Stimulated activated CD8-positive, alpha-beta memory T cell treated with anti-CD3 and anti-CD28 coated beads, Interleukin-4, amount 100 ng/mL, for 48 hours (primary cell): ENCODE measurements at places on chromosomes 16 and 17.

DNA sequence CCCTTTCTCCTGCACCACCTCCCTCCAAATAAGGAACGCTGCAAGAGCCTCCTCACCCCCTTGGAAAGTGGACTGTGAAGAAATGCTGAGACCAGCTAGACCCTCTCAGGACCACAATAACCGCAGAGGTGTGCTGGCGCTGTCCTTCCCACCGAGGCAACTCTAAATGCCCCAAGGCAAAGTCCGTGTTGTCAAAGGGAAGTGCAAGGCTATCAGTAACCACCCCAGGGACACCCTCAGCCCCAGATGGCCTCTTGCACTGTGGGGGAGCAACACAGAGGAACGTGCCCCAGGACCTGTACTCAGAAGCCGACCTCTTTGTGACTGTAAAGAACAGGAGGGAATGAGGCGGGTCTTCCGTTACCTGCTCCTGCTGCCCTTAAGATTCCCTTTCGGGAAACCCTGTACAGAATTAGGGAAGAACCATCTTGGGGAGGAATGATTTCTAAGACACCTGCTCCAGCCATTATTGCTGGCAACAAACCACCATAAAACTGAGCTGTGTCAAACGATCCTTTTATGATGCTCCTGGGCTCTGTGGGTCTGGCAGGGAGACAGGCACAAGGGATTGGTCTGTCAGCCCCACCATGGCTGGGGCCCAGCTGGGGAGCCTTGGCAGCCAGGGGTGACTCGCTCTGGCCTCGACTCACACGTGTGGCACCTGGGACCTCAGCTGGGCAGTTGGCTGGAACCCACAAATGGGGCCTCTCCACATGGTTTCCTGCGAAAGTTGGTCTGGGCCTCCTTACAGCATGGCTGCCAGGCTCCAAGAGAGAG is 14.6 kb upstream of the MED9 start:
- no peak for DNase-seq

DNA sequence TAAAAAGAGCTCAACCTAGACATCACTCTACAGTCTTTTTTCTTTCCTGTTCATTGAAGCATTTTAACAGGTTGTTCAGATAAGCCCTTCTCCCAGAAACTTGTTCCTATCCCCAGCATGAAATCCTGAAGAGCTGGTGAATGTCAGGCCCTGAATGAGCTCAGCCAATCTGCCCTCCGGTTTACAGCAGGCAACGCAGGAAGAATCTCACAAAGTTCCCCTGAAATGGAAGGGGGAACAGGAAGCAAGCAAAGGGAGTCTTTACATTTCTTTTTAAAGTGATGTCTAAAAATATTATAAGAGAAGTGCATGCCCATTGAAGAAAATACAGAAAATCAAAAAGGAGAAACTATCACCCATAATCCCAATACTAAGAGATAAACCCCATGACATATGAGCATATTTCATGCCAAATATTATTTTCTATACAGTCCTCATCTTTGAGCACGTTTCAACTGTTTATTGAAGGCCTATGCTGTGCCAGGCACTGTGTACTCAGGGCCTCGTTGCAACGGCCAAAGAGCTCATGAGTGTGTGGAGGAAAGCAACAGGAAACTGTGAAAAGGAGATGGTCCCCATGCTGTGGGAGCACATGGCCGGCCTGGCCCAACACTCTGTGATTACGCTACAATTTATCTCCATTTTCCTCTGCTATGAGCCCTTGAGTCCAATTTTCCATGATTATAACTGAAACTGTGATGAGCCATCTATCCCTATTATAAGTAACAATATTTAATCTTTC is 5.7 kb downstream of the TK2 start:
- DNase-seq = no peak

GRCh38 chr17:68035131-68035522 is 408 bp upstream of the KPNA2 start:
- DNase-seq = peak; percentile 92

GRCh38 chr16:539901-540530 is 12.5 kb downstream of the CAPN15 start:
- DNase-seq = no peak

- no peak for DNase-seq
Measured at GRCh38 chr17:45150911-45151809, 2.9 kb downstream of the HEXIM1 start.

GRCh38 chr16:65099607-65100006 is 22.3 kb downstream of the CDH11 start:
- DNase-seq = no peak

DNA sequence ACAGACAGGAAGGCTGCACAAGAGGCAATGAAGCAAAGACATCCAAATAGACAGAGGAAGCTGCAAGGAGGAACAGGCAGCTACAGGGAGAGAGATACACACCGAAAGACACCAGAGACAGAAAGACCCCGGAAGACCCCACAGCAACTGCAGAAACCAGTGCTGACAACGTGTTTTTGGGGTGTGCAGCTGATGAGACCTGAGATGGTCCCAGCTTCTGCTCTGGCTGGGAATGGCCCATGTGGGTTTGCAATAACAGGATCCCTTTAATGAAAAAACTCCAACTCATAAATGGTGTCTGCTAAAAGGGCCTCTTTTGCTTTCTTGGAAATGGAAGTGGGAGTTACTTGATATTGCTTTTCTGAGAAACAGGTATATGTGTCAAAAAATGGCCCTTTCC is 101.5 kb upstream of the CDH11 start:
- no peak for DNase-seq

- DNase-seq = no peak
Measured at GRCh38 chr17:8506145-8506544, 70.5 kb downstream of the NDEL1 start.

GRCh38 chr16:50282010-50282538 is 15.7 kb downstream of the ADCY7 start:
- peak; percentile 68 for DNase-seq

- DNase-seq = no peak
Measured at GRCh38 chr17:34899643-34900291, 61.5 kb downstream of the CCT6B start.

- no peak for DNase-seq
Measured at GRCh38 chr17:45974916-45975630, 24.0 kb upstream of the STH start.

DNA sequence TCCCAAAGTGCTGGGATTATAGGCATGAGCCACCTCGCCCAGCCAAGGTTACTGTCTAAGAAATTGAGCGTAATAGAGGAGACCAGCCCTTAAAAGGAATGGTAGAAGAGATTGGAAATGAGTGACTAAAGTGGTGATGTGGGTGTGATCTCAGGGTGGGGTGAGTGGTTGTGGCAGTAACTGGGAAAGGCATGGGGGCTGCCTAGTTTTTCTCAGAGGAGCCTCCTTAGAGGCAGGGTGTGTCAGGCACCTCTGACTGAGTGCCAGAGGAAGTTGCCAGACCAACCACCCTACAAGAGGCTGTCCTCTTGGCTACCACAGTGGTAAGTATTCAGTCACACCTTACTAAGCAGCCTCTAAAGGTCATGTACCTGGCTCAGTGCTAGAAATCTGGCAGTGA is 8.9 kb downstream of the DUS2 start:
- no peak for DNase-seq

DNA sequence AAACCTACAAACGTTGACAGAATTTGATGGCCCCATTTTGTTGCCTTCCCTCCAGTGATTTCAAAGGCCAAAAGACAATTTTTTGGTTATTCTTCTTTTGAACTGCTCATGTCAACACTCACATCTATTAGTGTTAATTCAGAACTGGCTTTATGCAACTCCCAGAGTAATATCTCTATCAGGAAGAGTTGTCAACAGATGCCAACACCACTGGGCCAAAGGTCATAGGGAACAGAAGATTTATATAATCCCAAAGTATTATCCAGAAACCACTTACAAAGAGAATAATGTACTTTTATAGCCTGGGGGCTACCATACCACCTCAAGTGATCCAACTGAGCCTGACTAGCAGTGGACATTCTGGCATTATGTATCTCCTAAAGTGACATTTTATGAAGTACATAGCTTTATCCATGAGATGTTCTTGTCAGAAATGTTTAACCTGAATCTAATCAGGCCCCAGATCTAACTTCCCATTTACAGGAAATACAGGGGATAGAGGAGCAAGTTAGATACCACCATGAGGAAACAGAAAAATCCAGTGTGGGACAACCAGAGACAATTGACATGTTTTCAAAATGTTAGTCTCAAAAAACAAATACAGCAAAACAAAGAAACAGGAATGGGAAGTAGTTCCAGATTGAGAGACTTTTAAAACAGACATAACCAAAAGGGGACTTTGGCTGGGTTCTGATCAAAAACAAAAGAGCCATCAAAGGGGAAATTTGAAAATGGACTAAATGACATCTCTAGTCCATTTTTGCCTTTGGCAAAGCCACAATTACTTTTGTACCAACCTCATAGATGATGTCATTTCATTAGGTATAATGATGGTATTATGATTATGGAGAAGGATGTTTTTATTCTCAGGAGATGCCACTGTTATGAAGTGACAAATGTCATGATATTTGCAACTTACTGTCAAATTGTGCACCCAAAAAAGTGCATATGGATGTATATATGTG is 18.5 kb downstream of the FAM117A start:
- no peak for DNase-seq

GRCh38 chr17:8326511-8327302 is 12.9 kb upstream of the ODF4 start:
- DNase-seq = peak; percentile 57

- no peak for DNase-seq
Measured at GRCh38 chr17:1006054-1006453, 9.1 kb downstream of the TIMM22 start.

DNA sequence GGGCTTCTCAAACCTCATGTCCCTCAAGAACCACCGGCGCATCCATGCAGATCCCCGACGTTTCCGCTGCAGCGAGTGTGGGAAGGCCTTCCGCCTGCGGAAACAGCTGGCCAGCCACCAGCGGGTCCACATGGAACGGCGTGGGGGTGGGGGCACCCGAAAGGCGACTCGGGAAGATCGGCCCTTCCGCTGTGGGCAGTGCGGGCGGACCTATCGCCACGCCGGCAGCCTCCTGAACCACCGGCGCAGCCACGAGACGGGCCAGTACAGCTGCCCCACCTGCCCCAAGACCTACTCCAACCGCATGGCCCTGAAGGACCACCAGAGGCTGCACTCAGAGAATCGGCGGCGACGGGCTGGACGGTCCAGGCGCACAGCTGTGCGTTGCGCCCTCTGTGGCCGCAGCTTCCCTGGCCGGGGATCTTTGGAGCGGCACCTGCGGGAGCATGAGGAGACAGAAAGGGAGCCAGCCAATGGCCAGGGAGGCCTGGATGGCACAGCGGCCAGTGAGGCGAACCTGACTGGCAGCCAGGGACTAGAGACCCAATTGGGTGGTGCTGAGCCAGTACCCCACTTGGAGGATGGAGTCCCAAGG is 5.9 kb downstream of the ZNF646 start:
- no peak for DNase-seq

- DNase-seq = no peak
Measured at GRCh38 chr16:15843635-15844279, 13.1 kb downstream of the MYH11 start.
